ENCODE measurements at places on chromosomes 4 and X.

GRCh38 chr4:42415281-42415680 is 18.0 kb downstream of the SHISA3 start:
- peak; percentile 8 for DNase-seq

DNA sequence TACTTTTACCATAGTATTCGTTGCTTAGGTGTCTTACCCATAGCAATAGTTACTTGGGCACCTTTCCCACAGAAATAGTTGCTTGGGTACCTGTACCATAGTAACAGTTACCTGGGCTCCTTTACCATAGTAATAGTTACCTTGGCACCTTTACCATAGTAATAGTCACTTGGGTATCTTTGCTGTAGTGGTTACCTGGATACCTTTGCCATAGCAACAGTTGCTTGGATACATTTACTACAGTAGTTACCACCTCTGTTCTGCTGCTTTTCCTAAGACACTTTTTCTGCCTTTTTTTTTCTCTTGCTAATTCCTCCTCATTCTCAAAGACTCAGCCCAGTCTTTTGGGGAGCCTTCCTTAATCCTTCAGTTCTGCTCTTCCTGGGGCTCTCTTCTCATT is 272.8 kb upstream of the PUDP start:
- no peak for DNase-seq

GRCh38 chr4:63717384-63717783 is 691.9 kb downstream of the TECRL start:
- no peak for DNase-seq

GRCh38 chr4:37742149-37742548 is 56.0 kb upstream of the RELL1 start:
- no peak for DNase-seq

- DNase-seq, result no peak
Observed at GRCh38 chr4:107736037-107736436, 16.0 kb upstream of the PAPSS1 start.

DNA sequence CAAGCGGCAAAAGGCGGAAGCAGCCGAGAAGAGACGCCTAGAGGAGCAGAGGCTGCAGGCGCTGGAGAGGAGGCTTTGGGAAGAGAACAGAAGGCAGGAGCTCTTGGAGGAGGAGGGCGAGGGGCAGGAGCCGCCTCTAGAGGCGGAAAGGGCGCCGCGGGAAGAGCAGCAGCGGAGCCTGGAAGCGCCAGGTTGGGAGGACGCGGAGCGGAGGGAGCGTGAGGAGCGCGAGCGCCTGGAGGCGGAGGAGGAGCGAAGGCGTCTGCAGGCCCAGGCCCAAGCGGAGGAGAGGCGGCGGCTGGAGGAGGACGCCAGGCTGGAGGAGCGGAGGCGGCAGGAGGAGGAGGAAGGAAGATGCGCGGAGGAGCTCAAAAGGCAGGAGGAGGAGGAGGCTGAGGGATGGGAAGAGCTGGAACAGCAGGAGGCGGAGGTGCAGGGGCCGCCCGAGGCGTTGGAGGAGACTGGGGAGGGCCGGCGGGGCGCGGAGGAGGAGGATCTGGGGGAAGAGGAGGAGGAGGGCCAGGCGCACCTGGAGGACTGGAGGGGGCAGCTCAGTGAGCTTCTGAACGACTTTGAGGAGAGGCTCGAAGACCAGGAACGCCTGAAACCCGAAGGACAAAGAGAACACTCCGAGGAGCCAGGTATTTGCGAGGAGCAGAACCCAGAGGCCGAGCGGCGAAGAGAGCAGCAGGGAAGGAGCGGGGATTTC is 72.9 kb downstream of the AASDH start:
- DNase-seq, result no peak

DNA sequence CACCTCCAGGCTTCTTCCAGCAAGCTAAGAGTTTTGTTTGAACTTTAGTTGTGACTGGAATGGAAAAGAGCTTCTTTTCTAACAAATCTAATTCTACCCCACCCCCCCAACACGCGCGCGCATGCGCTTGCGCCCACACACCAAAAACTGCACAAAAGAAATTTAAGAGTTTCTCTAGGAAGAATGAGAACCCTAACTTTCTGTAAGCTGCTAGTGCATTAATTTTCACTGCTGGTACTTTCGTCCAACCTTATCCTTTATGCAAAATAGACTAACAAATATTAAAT is 9.0 kb upstream of the INTU start:
- DNase-seq, result no peak

DNA sequence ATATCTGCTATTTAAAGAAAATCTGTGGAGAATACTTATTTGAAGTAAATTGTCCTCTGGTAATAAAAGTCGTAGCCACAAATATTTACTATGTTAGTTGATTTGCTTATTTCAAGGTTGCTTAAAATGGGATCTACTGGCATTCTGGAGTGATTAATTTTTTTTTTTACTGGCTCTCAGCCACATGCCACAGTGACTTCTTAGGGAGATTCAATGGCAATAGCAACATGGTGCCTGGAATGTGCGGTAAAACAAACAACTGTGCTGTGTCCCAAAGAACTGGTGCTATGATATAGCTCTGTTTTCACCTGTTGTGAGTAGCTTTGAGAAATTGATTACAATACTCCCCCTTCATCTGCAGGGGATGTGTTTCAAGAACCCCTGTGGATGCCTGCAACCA is 324.3 kb downstream of the GPAT3 start:
- DNase-seq, result no peak

GRCh38 chr4:10069075-10069642 is 47.4 kb downstream of the WDR1 start:
- DNase-seq, result no peak

DNA sequence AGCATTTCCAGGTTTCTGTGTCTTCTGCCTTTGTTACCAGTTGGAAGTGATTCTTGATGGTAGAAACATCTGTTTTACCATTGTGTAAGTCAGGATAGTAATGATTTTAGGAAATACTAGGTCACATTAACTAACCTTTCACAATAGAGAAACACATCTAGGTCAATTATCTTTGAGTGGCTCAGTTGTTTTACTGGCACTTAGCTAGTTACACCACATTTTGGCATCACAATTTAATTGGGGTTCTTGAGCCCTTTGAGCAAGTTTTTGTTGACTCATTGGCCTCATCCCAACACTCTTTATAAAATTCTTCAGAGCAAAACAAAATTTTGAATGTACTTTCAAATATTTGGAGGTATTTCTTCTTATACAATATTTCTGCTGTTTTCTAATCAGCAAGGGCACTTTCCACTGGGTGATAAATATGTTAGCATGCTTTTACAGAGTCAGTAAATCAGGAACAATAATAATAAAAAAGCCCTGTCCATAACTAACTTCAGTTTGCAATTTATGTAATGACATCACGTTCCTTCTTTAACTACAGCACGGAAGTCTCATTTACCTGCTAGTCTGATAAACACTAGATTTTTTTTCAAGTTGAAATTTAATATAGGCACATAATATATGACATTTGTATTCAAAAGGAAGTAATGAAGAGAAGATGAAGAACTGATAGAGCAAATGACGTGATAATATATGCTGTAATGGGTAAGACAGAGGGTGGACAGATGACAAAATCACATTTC is 64.8 kb upstream of the GK2 start:
- DNase-seq, result no peak

DNA sequence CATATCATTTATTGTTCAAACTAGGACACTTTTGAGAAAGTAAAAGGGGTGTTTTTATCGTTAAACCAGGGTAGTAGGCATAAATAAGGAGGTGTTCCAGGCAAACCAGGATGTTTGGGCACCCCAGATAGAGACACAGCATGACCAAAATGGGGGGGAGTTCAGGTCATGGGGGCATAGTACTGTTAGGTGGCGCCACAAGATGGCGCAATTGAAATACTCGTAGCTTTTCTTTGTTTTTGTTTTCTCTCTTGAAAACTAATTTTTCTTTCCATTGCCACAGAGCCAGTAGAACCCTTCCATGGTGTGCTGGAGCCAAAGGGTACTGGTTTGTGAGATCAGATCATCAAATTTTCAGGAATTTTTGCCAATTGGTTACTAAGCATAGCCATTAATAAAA is 283.4 kb downstream of the BCOR start:
- DNase-seq, result no peak

DNA sequence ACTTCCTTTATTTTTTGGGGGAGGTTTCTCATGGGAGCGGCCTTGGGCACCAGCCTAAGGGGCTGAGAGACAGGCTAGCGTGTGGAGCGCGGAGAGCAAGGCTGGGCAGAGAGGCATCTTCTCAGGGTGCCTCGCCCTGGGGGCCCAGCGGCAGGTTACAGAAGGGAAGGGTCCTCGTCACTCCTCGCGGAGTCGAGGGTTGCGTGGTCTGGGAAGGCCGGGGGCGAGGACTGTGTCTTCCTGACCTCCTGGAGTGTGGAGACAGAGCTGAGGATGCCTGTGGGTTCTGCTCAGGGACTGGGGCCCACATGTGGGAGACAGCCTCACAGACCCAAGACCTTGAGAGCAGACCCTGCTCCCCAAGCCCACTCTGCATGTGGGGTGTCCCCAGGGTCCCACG is 79.6 kb upstream of the LRPAP1 start:
- DNase-seq, result no peak

GRCh38 chrX:106038625-106039024 is at the start of gene SERPINA7:
SERPINA7 (minus strand) TSS chrX:106038727; CDS start chrX:106037058, 1,669 bp downstream.
- no peak for DNase-seq

Data from fibroblast of skin of left biceps (primary cell).